ENCODE measurements at places on chromosomes 5 and 9.

DNA sequence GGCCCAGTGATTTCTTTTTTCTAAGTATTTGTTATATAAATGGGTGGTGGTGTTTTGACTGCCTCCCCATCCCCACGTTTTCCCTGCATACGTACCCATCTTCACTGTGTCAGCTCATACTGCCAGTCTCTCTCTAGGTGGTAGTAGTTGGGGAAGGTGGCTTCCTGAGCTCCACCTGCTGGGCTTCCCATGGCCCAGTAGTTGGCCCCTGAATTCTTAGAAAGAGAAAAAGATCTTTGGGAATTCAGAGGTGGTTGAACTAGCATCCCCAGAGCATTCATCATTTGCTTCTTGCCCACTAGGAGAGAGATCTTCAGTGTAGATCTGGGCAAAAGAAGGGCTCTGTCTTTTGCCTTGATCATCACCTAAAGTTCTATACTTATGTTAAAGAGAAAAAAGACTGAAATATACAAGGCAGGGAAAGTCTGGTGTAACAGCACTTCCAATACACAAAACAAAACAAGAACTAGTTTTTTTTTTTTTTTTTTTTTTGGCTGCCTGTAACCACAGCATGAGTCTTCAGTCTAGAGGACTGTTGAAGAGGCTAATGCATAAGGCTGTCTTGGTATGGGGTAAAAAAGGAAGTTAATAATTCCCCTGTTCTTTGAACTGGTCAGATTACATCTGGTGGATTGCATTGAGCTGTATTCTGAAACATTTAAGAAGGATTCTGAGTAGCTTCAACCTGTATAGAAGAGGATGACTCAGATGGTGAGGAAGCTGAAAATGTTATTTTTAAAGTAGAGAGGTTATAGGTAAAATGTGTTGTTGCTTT is 128.7 kb downstream of the ATG10 start:
- DNase-seq, result peak; percentile 37
- H3K4me1 ChIP-seq, result no peaks in the 10 kb centered on the region
- H3K27me3 ChIP-seq, result no peaks in the 10 kb centered on the region
- H3K36me3 ChIP-seq, result no peaks in the 10 kb centered on the region
- H3K27ac ChIP-seq, result no peak overlapping the region

DNA sequence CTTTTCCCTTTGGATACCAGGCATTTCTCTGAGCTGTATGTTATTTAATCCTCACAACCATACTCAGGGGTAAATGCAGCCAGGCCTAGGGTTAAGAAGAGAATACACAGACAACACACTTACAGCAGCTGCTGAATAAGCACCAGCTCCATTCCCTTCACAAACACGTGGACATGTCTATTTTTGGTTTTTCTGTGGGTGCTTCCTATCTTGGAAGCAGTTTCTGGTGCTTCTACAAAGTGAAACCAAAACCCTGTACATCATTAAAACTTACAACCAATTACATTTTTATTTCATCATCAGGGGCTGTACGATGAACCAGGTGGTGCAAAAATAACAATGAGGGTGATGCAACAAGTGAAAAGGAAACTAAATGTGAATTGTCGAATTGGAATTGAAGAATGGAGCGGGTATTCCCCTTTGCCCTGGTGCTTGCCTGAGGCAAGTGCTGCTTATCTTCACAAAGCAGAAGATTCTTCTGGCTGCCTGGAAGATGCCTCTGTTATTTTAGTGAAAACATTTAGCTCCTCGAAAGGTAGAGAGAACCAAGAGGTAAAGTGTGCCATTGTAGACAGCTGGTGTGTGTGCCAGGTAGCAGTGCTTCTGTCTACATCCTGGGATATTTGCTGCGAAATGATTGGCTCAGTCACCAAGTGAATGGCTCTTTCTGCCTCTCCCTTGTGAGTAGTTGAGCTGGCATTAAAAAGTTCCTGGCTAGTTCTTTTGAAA is 18.6 kb upstream of the IFNB1 start:
- no peaks in the 10 kb centered on the region for H3K27me3 ChIP-seq
- no peak overlapping the region for H3K4me3 ChIP-seq
- no peaks in the 10 kb centered on the region for H3K36me3 ChIP-seq
- no peak for DNase-seq
- no peaks in the 10 kb centered on the region for H3K4me1 ChIP-seq

DNA sequence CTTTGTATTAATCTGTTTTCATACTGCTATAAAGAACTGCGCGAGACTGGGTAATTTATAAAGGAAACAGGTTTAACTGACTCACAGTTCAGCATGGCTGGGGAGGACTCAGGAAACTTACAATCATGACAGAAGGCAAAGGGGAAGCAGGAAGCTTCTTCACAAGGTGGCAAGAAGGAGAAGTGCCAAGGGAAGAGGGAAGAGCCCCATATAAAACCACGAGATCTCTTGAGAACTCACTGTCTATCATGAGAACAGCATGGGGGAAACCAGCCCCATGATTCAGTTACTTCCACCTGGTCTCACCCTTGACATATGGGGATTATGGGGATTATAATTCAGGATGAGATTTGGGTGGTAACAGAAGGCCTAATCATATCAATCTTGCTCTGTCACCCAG is 60.9 kb upstream of the CHD1 start:
- no peaks in the 10 kb centered on the region for H3K27me3 ChIP-seq
- H3K4me3 ChIP-seq, result no peak overlapping the region
- H3K27ac ChIP-seq, result no peak overlapping the region
- DNase-seq, result no peak

GRCh38 chr5:142683116-142683515 is 2.8 kb downstream of the FGF1 start:
- H3K36me3 ChIP-seq, result no peaks in the 10 kb centered on the region
- H3K4me3 ChIP-seq, result no peak overlapping the region
- DNase-seq, result no peak
- H3K27me3 ChIP-seq, result no peaks in the 10 kb centered on the region
- peaks cover 9% of the 10 kb centered on the region for H3K4me1 ChIP-seq
- no peak overlapping the region for H3K27ac ChIP-seq

- H3K27ac ChIP-seq, result no peak overlapping the region
- no peak overlapping the region for H3K4me3 ChIP-seq
- no peaks in the 10 kb centered on the region for H3K27me3 ChIP-seq
- H3K36me3 ChIP-seq, result no peaks in the 10 kb centered on the region
- no peak for DNase-seq
- H3K4me1 ChIP-seq, result no peaks in the 10 kb centered on the region
Observed at GRCh38 chr5:21121213-21121612, 1133.2 kb upstream of the CDH18 start.

DNA sequence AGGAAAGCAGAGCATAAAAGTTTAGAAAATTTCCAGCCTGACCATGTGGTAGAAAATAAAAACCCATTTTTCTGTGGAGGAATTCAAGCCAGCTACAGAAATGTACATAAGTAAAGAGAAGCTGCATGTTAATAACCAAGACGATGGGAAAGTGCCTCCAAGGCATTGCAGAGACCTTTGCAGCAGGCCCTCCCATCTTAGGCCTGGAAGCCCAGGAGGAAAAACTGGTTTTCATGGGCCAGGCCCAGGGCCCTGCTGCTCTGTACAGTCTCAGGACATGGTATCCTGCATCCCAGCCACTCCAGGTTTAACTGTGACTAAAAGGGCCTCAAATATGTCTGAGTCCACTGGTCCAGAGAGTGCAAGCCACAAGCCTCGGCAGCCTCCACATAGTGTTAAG is 754.8 kb upstream of the RIOK2 start:
- no peaks in the 10 kb centered on the region for H3K4me1 ChIP-seq
- no peak overlapping the region for H3K27ac ChIP-seq
- no peaks in the 10 kb centered on the region for H3K27me3 ChIP-seq
- no peak for DNase-seq
- H3K4me3 ChIP-seq, result no peak overlapping the region
